ENCODE measurements at places on chromosomes 1 and 21. TPM values are rescaled to one million over a fixed set of nuclear protein-coding genes. Genes with fewer than 3 reads are reported as not detected.
A peak's percentile ranks its signal among the peaks of the same experiment; 100 is the strongest.

TSPAN1 gene
- total RNA-seq = 33.3 TPM

GBP7 gene
- total RNA-seq = 0.07 TPM

HTR6 gene
- not detected for total RNA-seq

DDR2 gene
- 1.4 TPM for total RNA-seq

DNA sequence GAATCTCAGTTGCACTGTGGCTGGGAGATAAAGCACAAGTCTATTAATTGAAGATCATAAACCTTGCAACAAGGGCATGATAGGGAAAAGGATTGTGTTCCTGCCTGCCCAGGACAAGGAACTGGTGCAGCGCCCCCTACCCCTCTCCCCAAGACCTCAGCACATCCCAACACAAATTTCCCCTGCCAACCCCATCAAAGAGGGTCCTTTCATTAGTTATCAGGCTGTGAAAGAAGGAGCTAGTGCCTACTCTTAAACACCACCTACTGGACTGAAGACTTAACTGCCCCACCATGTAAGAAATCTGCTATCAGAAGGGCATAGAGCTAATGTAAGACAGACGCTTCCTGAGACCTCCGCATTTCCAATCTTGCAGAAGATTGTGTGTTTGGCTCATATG is 372.6 kb downstream of the AGBL4 start:
- no peaks in the 10 kb centered on the region for H3K27me3 ChIP-seq
- DNase-seq = no peak
- no peak overlapping the region for H3K27ac ChIP-seq
- H3K4me3 ChIP-seq = no peak overlapping the region

- no peak overlapping the region for H3K4me3 ChIP-seq
- H3K27me3 ChIP-seq = no peaks in the 10 kb centered on the region
- no peaks in the 10 kb centered on the region for H3K4me1 ChIP-seq
- peaks cover 86% of the 10 kb centered on the region for H3K36me3 ChIP-seq
- no peak overlapping the region for H3K27ac ChIP-seq
- no peak for DNase-seq
Observed at GRCh38 chr1:39564340-39564739, 12.2 kb downstream of the PABPC4 start.

GRCh38 chr1:204728045-204728444 is 42.5 kb upstream of the LRRN2 start:
- H3K36me3 ChIP-seq = no peaks in the 10 kb centered on the region
- no peaks in the 10 kb centered on the region for H3K27me3 ChIP-seq
- DNase-seq = no peak
- peak overlapping the region; percentile 56 for H3K27ac ChIP-seq
- H3K4me3 ChIP-seq = no peak overlapping the region

FAM110D gene
- not detected for total RNA-seq

- no peaks in the 10 kb centered on the region for H3K27me3 ChIP-seq
- H3K4me1 ChIP-seq = peaks cover 41% of the 10 kb centered on the region
- no peaks in the 10 kb centered on the region for H3K36me3 ChIP-seq
- peak; percentile 98 for DNase-seq
- no peak overlapping the region for H3K4me3 ChIP-seq
Observed at GRCh38 chr1:8903908-8904650, 25.6 kb upstream of the ENO1 start.

MYOG gene
- total RNA-seq = not detected

DNA sequence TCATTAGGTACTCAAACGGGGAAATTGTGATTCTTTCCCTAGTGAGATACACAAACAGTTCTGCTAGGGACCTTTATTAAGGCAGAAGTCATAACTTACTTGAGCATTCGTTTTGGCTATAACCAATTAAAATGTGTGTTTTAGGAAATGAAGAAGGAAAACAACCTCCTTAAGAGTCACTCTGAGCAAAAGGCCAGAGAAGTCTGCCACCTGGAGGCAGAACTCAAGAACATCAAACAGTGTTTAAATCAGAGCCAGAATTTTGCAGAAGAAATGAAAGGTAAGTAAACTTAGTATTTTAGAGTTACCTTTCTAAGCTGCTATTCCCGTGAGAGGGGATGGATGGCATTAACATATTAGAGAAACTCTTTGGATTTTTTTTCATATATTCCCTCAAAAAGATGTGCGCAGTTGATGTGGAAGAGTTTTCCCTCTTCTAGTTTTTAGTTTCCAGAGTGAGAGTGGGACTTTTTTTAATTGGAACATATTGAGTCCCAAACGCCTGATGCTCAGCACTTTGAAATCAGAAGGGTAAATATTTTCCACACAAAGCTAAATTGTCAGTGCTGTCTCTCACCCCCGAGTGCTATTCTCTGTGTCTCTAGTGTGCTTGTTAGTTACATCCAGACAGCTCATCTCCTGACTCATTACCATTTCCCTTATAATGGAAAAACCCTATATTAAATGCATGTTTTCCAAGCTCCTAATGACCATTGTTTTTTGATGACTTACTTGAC is 34.9 kb downstream of the CENPF start:
- no peak overlapping the region for H3K27ac ChIP-seq
- peak; percentile 68 for DNase-seq
- H3K36me3 ChIP-seq = peaks cover 93% of the 10 kb centered on the region
- H3K4me3 ChIP-seq = no peak overlapping the region
- H3K4me1 ChIP-seq = peaks cover 18% of the 10 kb centered on the region
- H3K27me3 ChIP-seq = no peaks in the 10 kb centered on the region

DNA sequence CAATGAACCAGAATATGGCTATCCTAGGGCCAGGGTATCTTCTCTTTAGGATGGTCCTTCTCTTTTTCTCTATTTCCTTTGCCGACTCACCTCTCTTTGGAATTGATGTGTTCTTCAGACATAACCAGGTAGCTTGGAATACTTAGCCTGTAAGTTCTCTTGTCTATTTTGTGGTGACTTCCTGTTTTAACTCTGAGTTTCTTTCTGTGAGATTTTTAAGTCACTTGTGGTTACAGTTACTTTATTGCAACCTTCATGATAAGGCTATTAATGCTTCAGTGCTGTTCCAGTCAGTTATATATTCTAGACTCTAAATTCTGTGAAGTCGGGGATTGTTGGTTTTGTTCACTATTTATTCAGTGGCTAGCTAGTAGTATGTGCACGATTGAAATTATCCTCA is 46.2 kb downstream of the DISP1 start:
- no peaks in the 10 kb centered on the region for H3K4me1 ChIP-seq
- no peaks in the 10 kb centered on the region for H3K36me3 ChIP-seq
- H3K4me3 ChIP-seq = no peak overlapping the region
- H3K27ac ChIP-seq = no peak overlapping the region
- no peak for DNase-seq

- H3K36me3 ChIP-seq = 0 out of 2 replicates have a peak, but pooled peaks cover 4% of the 10 kb centered on the region
- no peak overlapping the region for H3K4me3 ChIP-seq
- H3K27me3 ChIP-seq = no peaks in the 10 kb centered on the region
- H3K4me1 ChIP-seq = peaks cover 8% of the 10 kb centered on the region
- H3K27ac ChIP-seq = no peak overlapping the region
Observed at GRCh38 chr21:34926803-34927467, 122.2 kb downstream of the RUNX1 start.

- no peaks in the 10 kb centered on the region for H3K36me3 ChIP-seq
Observed at GRCh38 chr1:59057211-59057694, 239.6 kb upstream of the FGGY start.

GRCh38 chr1:244304156-244304555 is 147.6 kb downstream of the ADSS2 start:
- H3K4me3 ChIP-seq = no peak overlapping the region
- no peaks in the 10 kb centered on the region for H3K36me3 ChIP-seq
- H3K27me3 ChIP-seq = no peaks in the 10 kb centered on the region
- H3K4me1 ChIP-seq = peaks cover 14% of the 10 kb centered on the region
- DNase-seq = no peak

- H3K36me3 ChIP-seq = no peaks in the 10 kb centered on the region
- H3K4me1 ChIP-seq = peaks cover 13% of the 10 kb centered on the region
- H3K27me3 ChIP-seq = no peaks in the 10 kb centered on the region
- no peak for DNase-seq
- H3K27ac ChIP-seq = no peak overlapping the region
- no peak overlapping the region for H3K4me3 ChIP-seq
Observed at GRCh38 chr1:30527511-30528140, 195.8 kb downstream of the MATN1 start.

GRCh38 chr1:16178596-16179497 is 23.0 kb upstream of the EPHA2 start:
- no peaks in the 10 kb centered on the region for H3K36me3 ChIP-seq
- no peak overlapping the region for H3K4me3 ChIP-seq
- peak overlapping the region; percentile 58 for H3K27ac ChIP-seq
- DNase-seq = peak; percentile 65
- H3K27me3 ChIP-seq = no peaks in the 10 kb centered on the region

DNA sequence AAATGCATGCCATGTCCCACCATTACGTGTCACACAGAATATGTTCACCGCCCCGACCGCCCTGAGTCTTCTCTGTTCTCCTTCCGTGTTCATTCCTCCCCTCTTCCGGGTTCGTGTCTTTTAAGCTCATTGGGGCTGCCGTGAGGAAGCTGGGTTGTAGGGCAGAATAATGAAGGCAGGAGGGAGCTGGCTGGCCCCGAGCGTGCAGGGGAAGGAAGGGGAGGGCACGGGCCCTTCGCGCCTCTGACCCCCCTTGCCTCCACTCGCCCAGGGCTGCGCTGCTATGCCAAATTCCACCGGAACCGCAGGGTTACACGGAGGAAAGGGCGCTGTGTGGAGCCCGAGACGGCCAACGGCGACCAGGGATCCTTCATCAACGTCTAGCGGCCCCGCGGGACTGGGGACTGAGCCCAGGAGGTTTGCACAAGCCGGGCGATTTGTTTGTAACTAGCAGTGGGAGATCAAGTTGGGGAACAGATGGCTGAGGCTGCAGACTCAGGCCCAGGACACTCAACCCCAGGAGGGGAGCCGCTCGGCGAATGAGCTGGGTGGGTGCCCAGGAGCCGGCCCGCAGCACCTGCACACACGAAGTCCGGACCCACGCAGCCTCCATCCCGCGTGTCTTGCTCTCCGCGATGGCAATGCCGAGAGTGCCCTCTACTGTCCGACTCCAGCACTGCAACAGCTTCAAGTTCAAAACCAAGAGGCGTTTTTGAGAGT is 16.5 kb upstream of the AGTRAP start:
- peak overlapping the region; percentile 55 for H3K4me3 ChIP-seq
- H3K4me1 ChIP-seq = no peaks in the 10 kb centered on the region
- H3K36me3 ChIP-seq = no peaks in the 10 kb centered on the region
- DNase-seq = peak; percentile 69

DNA sequence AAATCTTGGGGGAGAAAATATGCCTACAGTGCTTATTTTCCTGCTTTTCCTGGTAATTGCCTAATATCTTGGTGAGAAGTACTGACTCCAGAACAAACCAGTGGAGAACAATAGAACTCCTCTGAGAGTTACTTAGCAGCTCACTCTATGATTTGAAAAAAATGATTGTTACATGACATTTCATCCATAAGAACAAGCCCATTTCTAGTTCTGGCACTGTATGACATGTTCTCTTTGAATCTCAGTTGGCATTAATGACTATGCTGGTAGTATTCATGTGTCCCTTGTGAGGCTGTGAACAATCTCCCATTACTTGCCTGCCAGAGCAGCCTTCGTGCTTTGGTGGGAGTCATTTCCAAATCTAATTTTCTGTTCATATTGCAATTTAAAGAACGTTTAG is 58.0 kb downstream of the CLIC4 start:
- H3K27ac ChIP-seq = no peak overlapping the region
- H3K27me3 ChIP-seq = no peaks in the 10 kb centered on the region
- H3K4me3 ChIP-seq = no peak overlapping the region
- no peak for DNase-seq
- H3K4me1 ChIP-seq = peaks cover 7% of the 10 kb centered on the region

SSU72 gene
- total RNA-seq = 283 TPM

DNA sequence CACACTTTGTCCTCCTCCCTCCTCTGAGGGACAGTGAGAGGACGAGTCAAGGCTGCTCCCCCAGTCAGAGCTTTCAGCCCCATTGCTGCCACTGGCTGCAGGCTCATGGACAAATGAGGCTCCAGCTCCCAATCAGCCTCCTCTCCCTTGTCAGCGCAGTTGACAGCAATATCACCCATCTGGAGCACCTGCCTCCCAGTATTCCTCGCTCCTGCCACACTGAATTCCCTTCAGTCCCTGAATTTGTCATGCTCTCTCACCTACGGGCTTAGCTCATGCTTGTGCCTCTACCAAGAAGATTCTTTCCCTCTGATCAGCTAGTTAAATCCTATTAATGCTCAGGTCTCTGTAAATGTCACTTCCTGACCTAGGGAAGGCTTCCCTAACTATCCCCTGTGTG is 54.4 kb upstream of the SYT6 start:
- no peak overlapping the region for H3K4me3 ChIP-seq
- H3K36me3 ChIP-seq = no peaks in the 10 kb centered on the region
- no peak for DNase-seq
- H3K27me3 ChIP-seq = peaks cover 69% of the 10 kb centered on the region

DNA sequence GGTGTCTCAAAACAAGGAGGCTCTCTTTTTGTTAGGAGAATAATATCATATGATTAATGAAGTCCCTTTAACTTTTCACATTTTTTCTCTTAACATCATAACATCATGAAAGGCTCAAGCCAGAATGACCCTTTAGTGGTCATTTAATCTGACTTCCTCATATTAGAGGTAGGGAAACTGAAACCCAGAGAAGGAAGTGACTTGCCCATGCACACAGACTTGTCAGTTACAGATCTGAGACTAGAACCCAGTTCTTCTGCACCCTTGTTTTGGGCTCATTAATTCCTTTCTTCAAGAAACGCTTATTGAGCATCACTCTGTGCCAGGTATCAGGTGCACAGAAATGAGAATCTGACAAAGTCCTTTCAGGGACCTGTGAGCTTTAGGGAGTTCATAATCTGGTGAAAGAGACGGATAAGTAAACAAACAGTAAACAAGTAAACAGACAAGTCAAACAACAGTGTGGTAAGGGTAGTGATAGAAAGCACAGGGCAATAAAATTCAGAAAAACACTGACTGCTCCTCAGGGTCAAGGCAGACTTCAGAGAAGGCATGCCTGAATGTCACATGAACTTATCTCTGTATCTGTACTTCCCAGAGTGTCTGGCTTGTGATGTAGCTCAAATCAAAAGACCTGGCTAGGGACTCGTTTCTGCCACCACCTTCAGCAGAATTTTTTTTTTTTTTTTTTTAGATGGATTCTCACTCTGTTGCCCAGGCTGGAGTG is 38.3 kb upstream of the OSBPL9 start:
- no peaks in the 10 kb centered on the region for H3K36me3 ChIP-seq
- peaks cover 9% of the 10 kb centered on the region for H3K4me1 ChIP-seq
- no peak overlapping the region for H3K27ac ChIP-seq

GRCh38 chr1:16986962-16987361 is 6.5 kb upstream of the MFAP2 start:
- H3K36me3 ChIP-seq = no peaks in the 10 kb centered on the region
- H3K27ac ChIP-seq = no peak overlapping the region
- H3K27me3 ChIP-seq = no peaks in the 10 kb centered on the region
- peaks cover 31% of the 10 kb centered on the region for H3K4me1 ChIP-seq
- no peak for DNase-seq

DNA sequence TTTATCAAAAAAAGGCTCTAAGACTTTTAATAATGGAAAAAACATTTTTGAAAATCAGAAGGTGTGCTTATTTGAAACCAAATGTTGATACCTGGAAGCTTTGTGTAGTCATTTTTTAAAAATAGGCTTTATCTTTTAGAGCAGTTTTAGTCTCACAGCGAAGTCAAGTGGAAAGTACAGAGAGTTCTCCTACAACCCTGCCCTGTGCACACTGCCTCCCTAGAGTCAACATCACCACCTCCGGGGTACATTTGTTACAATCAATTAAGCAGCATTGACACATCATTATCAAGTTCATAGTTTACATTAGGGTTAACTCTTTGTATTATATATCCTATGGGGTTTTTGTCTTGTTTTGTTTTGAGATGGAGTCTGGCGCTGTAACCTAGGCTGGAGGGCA is 10.7 kb upstream of the ERO1B start:
- H3K4me3 ChIP-seq = no peak overlapping the region
- no peak for DNase-seq
- H3K4me1 ChIP-seq = no peaks in the 10 kb centered on the region

Measured in PC-3 (cell line).